T-helper 2 cell (primary cell): ENCODE measurements at places on chromosomes 16 and 17.

GRCh38 chr16:2586901-2587480 is 49.2 kb downstream of the PDPK1 start:
- DNase-seq, result no peak

GRCh38 chr17:50920041-50920410 is 53.9 kb upstream of the TOB1 start:
- DNase-seq, result no peak

GRCh38 chr17:68700421-68700820 is 99.3 kb upstream of the FAM20A start:
- no peak for DNase-seq

- DNase-seq, result no peak
Observed at GRCh38 chr17:71460943-71461342, 659.9 kb upstream of the SOX9 start.

DNA sequence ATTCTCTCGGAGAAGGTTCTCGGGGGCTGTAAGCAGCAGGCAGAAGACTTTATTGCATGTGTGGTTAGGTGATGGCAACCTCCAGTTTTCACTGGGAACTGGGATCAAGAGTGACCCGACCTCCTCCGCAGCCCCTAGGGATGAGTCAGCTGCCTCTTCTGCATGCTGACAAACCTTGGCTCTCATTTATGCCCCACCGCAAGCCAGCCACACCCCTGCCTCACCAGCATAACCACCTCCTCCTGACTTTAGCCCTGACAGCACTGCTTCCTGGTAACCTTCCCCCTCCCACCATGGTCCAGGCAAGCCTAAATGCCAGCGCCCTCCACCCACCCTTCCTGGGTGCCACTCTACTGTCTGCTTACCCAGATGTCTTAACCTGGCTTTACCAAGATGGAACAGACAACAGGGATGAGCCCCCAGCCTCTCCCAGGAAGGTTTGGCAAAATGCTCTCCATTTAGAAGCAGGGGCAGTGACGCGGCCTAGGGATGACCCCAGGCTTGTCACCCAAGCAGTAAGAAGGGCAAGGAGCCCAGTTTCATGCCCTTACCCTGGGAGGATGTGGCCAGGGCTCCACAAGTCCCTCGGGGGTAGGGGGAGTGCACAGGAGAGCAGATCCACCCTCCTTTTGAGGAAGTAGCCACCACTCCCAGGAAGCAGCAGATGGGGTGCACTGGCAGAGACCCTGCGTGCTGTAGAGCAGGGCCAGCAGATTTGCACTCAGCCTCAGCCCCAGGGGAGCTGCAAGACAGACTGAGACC is 73.5 kb downstream of the GOSR1 start:
- no peak for DNase-seq

DNA sequence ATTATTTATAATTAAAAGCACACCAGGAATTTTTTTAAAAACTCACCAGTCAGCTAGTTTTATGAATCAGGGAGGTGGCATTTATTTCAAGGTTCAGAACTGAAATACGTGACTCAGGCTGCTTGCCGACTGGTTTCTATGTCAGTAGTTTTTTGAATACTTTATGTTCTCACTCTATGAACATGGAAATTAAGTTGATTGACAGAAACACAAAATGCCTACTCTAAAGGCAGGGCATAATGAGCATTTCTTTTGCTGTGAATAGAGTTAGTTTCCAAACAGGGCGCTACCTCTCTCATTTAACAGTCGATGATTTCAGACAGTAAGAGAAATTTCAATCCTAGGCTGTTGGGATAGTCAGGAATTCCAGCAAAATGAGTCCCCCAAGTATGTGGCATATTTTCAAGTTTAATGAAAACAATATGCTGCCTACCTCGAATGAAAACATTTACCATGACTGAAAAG is 6.7 kb downstream of the HS3ST3B1 start:
- DNase-seq, result no peak

DNA sequence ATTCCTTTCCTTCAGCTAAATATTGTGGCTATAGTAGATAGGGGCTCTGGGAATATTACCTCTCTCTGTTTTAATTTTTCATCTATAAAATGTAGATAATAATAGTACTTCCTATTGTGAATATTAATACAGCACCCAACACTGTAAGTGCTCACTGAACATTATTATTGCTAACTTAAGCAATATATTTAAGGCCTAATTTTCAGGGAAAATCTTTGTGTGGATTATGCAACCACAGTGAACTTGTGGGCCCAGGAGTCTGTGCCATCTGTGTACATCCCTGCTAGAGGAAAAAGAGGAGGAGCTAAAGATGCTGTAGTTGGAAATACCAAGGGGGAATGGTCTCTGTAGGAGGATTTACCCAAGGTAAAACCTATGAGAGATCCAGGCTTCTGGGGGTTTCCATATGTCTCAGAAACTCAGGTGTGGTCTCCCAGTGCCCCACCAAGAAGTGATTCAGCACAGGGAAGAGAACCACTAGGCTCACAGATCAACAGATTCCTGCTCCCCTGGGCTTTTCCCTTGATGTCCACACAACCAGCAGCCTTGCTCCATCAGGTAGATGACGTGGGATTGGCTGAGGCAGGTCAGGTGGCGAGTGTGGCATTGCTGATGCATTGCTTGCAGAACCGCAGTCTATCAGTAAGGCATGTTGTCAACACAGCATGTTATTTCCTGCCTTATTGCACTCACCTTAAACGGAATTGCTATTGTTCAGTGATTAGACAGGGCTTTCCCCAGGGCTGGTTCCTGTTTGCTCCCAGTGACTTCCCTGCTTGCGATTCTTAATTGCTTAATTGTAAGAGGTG is 1.6 kb upstream of the N4BP1 start:
- peak; percentile 95 for DNase-seq

DNA sequence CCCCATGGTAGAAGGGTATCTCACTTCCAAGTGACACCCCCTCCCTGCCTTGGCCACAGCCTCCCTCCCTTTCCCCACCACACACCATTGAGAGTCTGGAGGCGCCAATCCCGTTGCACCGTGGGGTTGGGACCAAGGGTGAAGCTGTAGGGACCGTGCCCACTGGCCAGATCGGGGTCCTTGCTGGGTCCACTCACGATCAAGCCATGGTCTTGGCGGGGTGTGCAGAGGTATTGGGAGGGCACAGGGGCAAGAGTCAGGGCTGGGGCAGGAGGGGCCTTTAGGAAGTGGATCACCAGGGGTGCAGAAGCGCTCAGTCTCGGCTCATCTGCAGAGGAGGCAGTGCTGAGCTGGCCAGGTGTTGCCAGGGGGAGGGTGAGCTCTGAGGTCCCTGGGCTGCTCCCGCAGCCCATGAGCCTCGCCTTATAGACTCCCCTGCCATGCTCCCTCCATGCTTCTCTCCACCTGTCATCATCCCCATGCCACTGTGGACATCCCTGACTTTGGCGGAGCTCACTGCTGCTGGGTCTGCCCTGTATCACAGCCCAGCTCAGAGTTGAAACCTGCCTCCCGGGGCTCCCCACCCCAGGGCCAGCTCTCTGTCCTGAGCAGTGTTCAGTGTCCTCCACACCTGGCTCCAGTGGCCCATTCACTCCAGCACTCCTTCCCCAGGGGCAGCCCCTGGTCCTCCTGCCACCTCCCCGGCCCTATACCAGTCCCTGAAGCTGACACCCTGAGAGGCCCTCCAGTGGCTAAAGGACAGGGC is 8.3 kb downstream of the CDH16 start:
- DNase-seq, result no peak

DNA sequence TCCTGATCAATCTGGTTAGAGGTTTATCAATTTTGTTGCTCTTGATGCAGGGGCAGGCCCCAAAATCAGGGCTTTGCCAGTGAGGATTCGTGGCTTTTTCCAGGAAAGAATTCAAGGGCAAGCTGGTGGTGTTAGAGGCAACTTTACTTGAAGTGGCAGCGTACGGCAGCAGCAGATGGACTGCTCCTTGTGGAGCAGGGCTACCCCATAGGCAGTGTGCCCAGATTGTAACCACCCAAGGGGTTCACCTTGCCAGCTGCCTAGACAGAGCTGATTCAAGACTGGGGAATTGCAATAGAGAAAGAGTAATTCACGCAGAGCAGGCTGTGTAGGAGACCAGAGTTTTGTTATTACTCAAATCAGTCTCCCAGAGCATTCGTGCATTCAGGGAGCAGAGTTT is 16.7 kb downstream of the DRC7 start:
- DNase-seq, result no peak

DNA sequence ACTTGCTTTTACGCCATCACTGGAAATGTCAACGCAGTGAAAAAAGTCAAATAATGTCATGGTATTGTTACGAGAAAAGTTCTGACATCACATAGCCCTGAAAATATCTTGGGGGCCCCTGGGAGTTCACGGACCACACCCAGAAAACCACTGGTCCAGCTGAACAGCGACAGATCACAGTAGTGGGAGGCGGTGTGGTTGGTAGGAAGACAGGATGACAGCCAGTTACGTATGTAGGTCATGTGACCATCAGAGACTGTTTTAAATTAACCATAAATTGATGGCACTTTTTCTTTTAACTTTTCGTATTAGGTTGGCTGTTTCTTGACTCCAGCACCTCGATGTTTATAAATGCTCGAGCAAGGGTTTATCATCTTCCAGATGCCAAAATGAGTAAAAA is 11.9 kb downstream of the ERCC4 start:
- DNase-seq, result no peak

DNA sequence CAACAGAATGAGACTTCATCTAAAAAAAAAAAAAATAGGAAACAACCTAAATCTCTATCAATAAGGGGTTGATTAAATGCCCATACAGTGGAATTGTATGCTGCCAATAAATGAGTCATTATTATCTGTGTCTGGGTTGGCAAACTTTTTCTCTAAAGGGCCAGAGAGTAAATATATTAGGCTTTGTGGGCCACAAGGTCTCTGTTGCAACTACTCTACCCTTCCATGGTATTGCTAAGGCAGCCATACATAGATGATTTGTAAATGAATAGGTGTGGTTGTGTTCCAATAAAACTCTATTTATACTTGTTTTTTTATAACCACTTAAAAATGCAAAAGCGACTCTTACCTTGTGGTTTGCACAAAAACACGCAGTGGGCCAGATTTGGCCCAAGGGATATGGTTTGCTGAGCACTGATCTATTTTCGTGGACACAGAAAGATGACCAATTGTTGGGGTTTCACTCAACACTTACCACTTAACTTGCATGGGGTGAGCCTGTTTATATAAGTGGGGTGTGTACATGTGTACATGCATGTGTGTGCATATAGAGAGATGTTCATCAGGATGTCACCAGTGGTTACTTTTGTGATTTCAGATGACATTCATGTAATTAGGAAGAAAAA is 12.4 kb upstream of the IL4R start:
- no peak for DNase-seq

DNA sequence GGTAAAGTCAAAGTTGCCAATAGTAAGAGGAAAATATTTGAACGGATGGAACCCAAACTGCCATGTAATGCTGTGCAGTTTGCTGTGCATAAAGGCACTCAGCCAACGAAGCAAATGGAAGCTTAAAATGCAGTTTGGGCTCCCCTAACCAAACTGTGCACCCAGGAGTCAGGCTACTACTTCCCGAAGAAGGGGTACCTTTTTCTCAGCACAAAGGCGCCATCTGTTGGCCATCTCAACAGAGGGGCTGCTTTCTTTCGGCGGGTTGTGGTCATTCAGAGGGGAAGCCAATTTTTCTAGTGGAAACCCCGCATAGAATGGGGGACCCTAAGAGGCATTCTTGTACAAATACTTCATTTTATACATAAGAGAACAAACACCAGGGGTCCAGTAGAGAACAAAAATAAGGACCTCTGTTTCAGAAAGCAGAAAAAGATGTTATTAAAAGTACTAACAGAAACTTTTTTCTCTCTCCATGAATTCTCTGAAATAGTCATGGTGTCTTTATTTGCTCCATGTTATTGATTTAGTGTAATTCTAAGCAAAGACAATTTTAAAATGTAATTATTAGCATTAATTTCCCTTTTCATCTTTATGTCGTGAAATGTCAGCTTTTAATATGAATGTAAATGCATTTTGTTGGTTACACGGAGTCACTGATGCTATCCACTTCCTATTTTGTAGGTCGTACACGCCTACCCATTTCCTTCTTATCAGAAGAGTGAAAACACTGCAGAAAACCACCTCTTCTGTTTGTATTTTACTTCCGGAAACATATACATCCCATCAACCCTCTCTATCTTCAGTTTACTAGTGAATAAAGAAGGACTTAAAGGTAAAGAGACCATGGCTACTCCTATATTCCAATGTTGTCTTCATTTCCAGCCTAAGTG is 453.3 kb downstream of the KCNJ2 start:
- no peak for DNase-seq

GRCh38 chr17:76414334-76415295 is 30.2 kb downstream of the SPHK1 start:
- no peak for DNase-seq

DNA sequence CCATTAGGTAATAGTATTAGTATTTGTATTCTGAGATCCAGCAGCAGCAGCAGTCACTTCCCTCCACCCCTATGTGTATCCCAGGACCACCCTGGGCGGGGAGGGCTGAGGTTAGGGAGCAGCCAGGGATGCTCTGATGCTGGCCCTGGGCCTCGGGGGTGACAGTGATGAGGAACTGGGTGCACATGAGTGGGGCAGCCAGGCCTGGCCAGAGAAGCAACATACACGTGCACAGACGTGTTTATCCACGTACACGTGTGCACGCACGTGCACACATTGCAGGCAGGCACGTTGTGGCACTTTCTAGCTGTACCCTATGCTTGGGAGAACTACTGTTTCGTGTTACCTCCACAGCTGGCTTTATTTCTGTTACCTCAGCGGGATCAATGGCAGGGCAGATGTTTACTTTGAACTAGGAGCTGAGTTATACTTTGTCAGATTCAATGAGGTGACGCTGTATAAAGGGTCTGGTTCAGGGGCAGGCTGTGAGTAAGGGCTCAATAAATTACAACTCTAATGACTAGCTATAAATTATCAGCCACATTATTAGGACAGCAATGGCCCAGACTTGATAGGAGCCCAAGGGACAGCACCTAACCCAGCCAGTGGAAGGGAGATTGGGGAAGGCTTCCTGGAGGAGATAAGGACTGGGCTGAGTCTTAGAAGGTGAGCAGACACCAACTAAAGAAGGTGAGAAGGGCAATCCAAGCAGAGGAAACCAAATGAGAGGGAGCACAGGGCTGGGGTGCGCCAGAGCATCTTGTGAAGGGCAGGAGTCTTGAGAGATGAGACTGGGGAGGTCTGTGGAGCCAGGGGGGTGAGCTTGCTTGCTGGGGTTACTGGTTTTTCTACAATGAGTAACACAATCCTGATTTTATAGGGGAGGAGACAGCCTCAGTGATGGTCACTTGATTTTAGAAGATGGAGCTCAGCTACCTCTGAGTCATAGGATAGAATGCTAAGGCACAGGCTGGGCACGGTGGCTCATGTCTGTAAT is 22.4 kb upstream of the CA4 start:
- DNase-seq, result no peak

DNA sequence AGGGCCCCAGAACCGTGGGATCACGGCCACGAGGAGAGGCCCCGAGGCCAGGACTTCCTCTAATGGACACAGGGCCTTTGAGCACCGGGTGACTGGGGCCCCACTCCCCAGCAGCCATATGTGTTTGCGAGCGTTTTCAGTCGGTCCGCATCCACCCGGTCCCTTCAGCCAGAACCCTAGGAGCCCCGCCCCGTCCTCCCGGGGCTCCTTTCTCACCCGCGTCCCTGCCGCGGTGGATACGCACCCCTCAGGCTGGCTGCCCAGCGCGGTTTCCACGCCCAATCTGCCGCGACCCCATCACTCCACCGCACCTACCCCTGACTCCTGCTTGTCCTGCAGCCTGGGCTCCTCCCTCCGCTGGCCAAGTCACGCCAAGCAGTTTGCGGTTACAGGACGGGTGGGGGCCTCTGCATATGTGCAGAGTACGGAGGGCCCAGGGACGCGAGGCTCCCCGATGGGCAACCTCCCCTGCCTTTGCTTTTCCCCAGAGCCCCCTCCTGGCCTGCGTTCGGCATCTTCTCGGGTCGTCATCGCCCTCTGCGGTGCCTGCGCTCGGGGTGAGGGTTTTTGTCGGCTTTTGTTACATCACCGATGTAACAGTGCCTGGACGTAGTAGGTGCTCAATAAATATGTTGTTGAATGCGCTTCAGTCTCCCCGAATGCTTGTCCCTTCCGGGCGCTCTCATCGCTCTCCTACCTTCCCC is 1.0 kb upstream of the TTYH2 start:
- no peak for DNase-seq
